ENCODE measurements at places on chromosomes 7 and 10.

- no peak for DNase-seq
These were observed 141.6 kb downstream of the ADARB2 start for GRCh38 chr10:1595726-1596125.

- DNase-seq = no peak
These were observed 162.9 kb downstream of the GRK5 start for GRCh38 chr10:119370111-119370741.

DNA sequence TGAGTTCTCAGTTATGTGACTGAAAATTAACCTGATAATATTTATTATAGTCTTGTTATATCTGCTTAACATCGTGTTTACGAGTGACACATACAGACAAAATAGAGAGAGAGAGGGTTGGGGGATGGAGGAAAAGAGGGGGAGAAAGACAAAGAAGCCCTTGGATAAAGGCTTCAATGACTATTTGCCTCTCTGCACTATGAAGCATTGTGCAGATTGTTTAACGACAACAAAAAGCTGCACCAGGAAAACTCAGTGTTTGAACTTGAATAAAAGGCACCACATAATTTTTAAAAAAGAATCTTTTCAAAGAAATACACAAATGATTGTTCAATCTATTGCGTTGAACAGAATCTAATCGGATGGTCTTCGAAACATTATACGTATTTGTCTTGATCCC lies 27.8 kb downstream of the MAGI2 start:
- no peak for DNase-seq

DNA sequence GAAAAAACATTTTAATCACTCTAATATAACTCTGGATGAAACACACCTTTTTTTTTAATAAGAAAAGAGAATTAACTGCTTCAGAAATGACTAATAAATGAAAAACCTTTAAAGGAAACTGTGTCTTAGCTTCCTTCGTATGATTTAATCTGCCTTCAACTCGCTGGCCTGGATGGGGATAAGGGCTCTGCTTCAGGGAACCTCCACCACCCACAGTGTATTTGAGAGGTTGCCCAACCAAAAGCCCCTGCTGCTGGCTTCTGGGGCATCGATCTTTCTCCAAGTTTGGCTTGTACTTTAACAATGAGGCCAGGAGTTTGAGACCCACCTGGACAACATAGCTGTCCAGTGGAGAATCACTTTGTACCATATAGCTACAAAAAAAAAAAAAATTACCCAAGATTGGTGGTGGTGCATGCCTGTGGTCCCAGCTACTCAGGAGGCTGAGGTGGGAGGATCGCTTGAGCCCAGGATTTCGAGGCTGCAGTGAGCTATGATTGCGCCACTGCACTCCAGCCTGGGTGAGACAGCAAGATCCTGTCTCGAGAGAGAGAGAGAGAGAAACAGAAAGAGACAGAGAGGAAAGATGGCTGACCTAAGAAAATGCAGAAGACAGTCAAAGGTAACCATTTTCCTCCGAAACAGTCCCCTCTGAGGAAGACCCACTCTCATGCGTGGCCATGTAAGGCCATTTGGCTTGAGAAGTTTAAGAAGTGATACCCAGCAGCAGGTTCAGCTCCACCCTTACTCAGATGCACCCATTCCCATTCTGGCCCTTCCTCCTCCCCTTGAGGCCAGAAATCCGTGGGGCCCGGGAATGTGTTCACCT lies 13.6 kb upstream of the LIMK1 start:
- no peak for DNase-seq

DNA sequence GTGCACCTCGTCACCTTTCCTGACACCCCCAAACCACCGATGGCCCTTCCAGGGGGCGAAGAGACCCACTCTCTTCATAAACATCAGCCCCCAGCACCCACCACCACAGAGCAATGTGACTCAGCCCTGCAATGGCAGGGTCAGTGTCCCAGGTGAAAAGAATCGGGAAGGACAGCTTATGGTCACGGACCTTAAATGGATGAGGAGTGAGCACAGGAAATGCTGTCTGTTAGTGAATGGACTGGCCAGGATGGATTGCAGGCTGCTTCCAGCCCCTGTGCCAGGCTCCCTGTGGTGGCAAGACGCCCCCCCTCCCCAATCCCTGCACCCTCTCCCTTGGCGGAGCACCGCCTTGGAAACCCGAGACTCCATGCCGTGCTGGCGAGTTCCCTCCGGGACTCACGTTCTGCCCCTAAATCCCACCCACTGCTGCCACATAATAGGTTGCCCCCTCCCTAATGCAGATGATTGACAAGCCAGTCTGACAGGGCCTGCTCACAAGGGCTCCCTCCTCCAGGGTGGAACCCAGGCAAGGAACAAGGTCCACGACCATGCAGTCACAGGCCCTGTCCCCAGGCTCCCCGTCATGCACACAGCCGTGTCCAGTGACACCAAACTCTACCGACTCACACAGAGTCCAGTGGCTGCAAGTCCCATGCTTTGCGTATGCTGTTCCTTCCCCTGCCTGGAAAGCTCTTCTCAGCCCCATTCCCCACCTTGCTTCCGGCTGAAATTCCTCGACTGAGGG lies 7.3 kb downstream of the ASB13 start:
- no peak for DNase-seq

DNA sequence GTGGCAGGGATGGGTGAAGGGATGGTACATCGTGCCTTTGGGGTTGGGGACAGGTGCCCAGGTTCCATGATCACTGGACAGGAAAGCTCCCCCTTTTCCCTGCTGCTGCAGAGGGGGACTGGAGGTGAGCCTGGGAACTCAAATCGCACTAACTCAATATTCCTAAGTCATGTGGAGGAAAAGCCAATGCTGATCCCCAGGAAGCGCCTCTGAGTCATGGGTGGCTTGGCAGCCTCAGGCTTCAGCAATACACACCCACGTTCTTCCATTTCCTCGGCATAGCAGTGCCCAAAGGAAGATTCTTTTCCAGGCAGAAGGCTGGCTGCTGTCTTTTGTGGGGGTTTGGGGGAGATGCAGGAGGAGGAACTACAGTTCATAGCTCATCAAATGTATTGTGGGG lies 165.8 kb downstream of the CCDC3 start:
- DNase-seq = no peak

DNA sequence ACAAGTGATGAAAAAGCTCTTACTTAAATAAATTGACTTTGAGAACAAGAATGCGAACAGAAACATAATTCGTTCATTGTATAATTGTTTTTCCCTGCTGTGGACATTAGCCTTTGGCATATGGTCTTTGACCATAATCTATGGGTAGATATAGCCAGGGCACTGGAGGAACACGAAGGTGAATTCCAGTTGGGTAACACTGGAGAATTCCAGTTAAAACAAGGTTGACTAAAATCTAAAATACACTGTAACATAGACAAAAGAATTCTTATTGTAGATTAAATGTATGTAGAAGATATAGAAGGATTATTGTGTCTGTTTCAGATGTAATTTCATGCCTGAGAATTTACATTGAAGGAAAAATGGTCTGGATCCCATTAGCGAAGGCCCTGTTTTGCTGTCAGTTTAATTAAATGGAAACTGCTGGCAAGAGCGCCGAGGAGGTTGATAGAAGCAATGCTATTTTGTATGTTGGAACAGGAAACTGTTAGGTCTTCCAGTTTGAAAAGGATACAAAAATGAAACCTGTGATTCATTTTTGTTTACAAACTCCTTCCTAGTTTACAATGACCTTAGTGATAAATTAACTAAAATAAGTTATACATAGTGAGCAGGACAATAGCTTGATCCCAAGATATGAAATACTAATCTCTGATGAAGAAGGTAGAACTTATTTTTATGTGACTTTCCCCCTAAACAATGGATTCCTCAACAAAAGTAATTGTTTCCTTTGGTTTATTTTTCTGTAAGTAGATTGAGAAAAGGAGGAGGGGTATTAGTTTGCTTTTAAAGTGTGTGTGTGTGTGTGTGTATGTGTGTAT lies 68.9 kb downstream of the ARID5B start:
- no peak for DNase-seq

- no peak for DNase-seq
These were observed 16.4 kb downstream of the ARL4A start for GRCh38 chr7:12703881-12704280.

DNA sequence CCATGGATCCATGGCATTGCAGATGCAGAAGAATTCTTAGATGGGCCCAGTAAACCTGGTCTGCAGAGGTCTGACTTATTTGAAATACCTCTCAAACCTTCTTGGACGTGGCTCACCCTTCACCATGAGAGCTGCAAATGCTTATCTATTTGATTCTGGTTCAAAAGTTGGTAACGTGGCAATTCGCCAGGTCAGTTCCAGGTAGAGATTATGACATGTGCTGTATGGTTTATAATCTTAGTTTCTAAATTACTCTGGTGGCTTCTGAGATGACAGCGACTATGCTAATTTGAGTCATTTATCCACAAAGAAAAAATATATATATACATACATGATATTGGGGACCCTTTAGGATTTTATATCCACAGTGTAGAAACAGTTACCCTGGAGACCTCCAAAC lies 68.8 kb downstream of the NRP1 start:
- no peak for DNase-seq

GRCh38 chr10:101444058-101444898 lies 90.3 kb downstream of the BTRC start:
- DNase-seq = no peak

DNA sequence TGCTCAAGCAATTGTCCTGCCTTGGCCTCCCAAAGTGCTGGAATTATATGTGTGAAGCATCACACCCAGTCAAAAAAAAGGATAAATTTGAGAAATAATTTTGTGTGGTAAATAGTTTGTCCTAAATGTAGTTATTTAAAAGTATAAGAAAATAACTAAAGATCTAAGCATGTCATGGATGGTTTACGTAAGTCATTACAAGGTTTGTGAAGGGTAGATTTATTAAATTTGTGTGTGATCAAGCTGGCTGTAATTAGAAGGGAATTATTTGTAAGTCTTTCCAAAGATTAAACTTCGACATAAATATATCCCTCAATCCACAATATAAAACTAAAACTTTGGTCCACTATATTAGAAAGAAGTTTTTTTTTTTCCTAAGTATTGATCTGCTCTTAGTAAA lies 28.6 kb downstream of the ORC5 start:
- no peak for DNase-seq

- DNase-seq = no peak
These were observed 892.0 kb upstream of the AUTS2 start for GRCh38 chr7:68706291-68706690.

DNA sequence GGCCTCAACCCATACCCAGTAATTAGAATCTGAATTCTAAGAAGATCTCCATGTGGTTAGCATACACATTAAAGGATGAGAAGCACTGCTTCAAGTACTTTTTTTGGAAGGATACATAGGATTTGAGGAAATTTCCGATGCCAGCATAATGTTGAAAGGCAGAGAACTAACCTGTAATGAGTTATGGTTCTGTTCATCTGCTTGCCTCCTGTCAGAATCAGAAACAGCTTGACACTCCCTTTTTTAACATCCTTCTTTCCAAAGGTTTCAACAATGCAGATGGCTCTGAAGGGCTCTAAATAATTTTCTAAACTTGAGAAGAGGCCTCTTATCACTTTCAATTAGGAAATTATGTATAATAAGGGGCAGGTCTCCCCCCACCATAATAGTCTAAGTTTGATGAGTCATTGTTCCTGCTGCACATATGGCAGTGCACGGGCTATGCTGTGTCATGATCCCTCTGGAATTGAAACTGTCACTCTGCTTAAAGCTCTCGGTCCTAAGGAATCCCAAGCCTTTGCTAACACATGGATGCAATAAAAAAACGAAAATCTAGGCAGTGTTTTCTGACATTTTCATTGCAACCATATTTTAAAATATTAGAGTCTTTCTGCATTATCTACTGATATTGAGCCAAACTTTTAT lies 291.2 kb upstream of the FZD1 start:
- DNase-seq = no peak

DNA sequence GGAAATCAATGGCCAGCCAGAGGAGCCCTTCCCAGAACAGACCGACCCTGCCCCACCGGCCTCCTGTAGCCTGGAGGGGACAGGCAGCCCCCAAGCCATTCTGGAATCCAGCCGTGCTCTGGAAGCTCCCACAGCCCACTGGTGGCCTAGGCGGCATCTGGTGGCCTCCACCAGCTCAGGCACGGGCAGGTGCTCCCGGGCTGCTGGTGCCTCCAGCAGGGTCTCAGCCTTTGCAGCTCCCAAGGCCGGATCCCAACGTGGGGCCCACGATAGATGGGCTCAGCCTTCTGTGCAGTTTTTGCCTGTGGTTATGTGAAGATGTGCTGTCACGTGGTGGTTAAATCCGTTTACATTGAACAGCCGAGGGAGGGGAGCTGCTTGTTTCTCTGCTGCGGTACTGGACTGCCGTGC lies 44.4 kb downstream of the JAKMIP3 start:
- no peak for DNase-seq

DNA sequence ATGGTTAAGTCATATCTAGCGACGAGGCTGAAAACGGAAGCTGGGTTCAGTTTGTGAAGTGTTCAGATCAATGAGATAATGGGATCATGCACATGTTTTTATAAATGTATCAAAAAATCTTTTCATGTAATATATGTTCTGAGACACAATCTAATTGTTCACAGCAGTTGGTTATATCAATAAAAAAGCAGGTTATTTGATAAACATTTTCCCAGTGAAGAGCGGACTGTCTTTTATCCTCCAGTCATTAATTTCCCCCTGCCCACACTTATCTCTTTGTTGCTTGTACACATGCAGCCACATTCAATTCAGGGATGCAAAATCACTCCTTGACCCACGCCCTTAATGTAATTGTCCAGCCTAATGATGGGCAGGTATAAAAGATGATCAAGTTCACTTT lies 563.1 kb downstream of the INHBA start:
- no peak for DNase-seq

DNA sequence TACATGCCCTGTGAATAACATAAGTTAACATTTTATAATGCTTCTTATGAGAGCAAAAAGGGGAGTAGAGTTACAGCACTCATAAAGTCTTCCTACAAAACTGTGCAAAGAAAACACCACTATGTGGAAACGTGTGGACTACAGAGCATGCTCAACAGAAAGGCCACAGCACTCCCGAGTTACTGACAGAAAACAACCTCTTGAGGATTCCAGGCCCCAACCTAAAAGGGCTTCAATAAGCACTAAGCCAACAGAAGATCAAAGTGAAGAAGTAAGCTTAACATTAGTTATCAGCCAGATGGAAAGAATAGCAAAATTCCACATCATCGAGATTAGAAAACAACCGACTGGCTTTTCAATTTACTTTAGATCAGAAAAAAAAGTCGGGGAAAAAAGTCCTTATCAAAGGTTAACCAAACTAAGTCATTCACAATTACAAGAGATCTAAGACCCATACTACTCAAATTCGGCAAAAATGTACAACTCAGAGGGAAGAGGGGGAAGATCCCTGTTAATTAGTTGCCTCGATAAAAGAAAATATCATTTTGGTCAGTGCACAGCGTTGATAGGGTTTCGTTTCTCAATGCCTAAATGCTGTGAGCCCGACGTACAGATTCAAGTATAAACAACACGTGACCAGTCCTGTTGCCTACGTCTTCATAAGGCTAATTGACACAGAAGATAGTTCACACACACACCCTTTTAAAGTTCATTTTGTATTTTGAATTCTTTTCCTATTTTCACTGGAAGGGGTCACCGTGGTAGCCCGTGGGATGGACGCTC lies 1.4 kb downstream of the KBTBD2 start:
- peak; percentile 55 for DNase-seq

GRCh38 chr7:110442381-110442837 lies 648.5 kb upstream of the LRRN3 start:
- DNase-seq = no peak

GRCh38 chr7:144866189-144866588 lies 30.3 kb upstream of the TPK1 start:
- no peak for DNase-seq

- DNase-seq = peak; percentile 56
These were observed 456.2 kb downstream of the REEP3 start for GRCh38 chr10:63977329-63977923.

- no peak for DNase-seq
These were observed 877.6 kb upstream of the AUTS2 start for GRCh38 chr7:68720697-68721096.

Data from inflammatory macrophage (primary cell).